Lung (tissue), 17 donors: ENCODE measurements at places on chromosomes 4 and X. TPM values are rescaled to one million over a fixed set of nuclear protein-coding genes. Genes with fewer than 3 reads are reported as not detected.

The CXXC4 gene
- 2.1 TPM for total RNA-seq

DNA sequence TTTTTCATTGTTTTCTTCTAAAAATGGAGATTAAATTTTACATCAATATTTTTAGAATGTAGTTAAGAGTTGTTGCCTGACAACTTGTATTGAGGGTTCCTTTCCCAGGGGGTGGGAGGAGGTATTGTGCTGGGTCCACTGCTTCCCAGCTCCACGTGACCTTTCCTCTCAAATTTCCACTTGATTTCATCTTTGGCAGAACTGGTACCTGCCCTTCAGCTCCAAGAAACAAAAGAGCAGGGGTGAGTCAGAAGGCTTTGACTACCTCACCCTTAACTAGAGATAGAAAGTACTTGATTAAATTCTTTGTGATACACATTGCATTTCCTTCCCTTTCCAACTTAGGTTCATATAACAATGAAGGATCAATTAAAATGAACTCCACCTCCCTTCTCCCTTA, 19.7 kb downstream of the TRIM2 start:
- peak overlapping the region; percentile 95 for H3K27ac ChIP-seq
- no peaks in the 10 kb centered on the region for H3K36me3 ChIP-seq
- no peaks in the 10 kb centered on the region for H3K27me3 ChIP-seq
- H3K4me3 ChIP-seq, result no peak overlapping the region

The MAML3 gene
- total RNA-seq, result 16.4 TPM

DNA sequence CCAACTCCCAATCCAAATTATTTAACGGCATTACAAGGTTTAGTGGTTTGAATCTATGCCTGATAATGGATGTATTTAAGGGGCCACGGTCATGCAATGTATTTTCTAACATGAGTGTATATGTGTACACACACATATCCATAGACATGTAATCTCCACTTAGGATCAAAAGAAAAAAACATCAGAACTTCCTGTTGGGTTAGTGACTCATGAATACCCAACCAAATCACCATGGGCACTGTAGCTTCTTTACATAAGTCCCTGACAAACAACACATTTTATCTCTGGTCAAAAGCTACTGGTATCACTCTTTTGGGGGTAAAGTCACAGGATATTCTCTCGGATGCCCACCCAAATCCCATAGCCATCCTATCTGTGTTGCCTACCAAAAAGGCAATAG, 36.5 kb upstream of the TFDP3 start:
- peaks cover 6% of the 10 kb centered on the region for H3K27me3 ChIP-seq
- no peak overlapping the region for H3K4me3 ChIP-seq
- no peaks in the 10 kb centered on the region for H3K36me3 ChIP-seq

The SHROOM4 gene
- total RNA-seq, result 28.0 TPM

- H3K27me3 ChIP-seq, result no peaks in the 10 kb centered on the region
- H3K27ac ChIP-seq, result no peak overlapping the region
- no peaks in the 10 kb centered on the region for H3K4me1 ChIP-seq
- no peaks in the 10 kb centered on the region for H3K36me3 ChIP-seq
Observed at GRCh38 chrX:124736553-124737270, 390.3 kb downstream of the SH2D1A start.

- no peak overlapping the region for H3K27ac ChIP-seq
- no peaks in the 10 kb centered on the region for H3K27me3 ChIP-seq
- DNase-seq, result no peak
- no peaks in the 10 kb centered on the region for H3K36me3 ChIP-seq
Observed at GRCh38 chr4:64625438-64625837, 216.2 kb upstream of the TECRL start.

- no peak overlapping the region for H3K27ac ChIP-seq
- no peaks in the 10 kb centered on the region for H3K36me3 ChIP-seq
- DNase-seq, result no peak
Observed at GRCh38 chrX:34341258-34341657, 209.1 kb upstream of the FAM47A start.

DNA sequence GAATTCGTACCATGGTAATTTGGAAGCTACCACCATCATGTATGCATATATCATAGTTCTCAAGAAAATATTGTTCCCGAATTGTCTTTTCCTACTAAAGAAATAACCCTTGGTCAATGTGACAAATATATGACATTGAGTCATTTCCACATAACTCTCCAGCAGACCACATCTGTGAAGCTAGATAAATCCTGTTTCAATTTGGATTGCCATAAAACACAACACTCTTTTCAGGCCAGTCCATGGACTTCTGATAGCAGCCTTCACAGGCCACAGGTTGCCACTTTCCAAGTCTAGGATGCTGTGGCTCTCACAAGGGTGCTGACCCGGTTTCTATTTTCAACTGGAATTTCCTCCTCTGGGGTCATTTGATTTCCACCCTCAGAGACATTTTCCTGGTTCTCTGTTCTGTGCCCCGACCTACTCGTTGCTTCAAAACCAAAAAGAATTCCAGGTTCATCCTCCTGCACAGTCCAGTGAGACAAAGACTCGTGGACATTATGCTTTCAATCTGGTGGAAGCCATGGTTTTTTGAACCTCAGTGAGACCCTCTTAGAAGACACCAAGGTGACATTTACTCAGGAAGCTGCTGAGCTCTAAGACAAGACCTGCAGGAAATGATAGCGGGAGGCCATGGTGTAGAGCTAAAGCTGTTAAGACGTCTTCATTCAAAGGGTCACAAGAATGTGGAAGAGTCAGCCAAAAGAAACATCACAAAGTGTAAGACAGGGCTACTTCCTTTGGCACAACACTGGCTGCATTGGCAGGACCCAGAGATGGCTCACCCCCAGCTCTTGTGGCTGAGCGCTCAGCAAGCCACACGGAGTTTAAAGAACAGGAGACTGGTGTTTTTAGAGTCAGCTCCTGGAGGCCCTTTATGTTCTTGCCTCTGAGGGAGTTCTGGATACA, 119.8 kb downstream of the AMELX start:
- H3K27me3 ChIP-seq, result peaks cover 18% of the 10 kb centered on the region
- H3K4me1 ChIP-seq, result peaks cover 2% of the 10 kb centered on the region
- H3K27ac ChIP-seq, result no peak overlapping the region
- DNase-seq, result no peak

The SMS gene
- 55.9 TPM for total RNA-seq

DNA sequence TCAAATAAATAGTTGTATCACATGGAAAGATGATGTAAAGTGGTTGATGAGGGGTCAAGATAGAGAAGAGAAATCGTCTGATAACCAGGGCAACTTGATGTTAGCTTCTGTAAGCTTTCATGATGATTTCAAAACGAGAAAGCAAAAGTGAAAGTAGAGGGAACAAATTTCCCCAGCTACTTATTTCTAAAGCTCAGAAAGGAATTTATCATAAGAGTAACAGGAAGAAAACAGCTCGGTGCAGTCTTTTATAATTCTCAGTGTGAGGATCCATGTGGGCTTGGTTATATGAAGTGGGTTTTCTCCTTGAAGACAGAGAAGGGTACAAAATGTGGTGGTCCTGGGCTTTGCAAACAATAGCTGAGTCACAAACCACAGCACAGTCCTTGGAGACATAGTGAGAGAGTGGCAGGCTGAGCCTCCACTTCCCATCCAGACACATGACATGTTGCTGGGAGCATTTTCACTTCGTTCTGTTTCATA, 32.1 kb upstream of the GLRA2 start:
- DNase-seq, result peak; percentile 63
- no peaks in the 10 kb centered on the region for H3K27me3 ChIP-seq
- peak overlapping the region; percentile 26 for H3K27ac ChIP-seq
- no peak overlapping the region for H3K4me3 ChIP-seq
- H3K36me3 ChIP-seq, result no peaks in the 10 kb centered on the region
- H3K4me1 ChIP-seq, result no peaks in the 10 kb centered on the region

DNA sequence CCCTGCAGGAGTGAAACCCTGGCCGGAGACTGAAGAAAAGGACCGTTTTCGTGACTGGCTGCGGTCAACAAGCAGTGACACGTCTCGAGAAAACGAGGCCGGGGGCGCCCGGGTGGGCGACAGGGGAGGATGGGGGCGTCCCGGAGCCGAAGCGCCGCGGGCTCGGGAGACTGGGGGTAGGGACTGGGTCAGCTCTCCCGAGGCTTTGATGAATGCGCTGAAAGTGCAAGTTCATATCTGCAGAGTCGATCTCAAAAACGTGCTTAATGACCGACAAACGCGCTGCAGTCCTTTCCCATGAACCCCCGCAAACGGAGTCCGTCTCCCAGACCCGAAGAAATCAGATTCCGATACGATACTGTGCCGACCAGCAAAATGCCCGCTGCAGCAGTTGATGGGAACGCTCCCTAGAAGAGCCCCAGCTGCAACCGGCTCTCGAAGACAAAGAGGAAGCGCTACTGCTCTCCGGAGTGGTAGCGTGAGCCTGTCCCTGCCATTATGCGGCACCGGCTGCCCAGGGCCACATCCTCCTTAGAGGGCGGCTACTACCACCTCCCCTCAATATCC, 806 bp upstream of the CD99L2 start:
- no peaks in the 10 kb centered on the region for H3K27me3 ChIP-seq
- peak; percentile 50 for DNase-seq
- H3K4me1 ChIP-seq, result no peaks in the 10 kb centered on the region
- peak overlapping the region; percentile 49 for H3K4me3 ChIP-seq

DNA sequence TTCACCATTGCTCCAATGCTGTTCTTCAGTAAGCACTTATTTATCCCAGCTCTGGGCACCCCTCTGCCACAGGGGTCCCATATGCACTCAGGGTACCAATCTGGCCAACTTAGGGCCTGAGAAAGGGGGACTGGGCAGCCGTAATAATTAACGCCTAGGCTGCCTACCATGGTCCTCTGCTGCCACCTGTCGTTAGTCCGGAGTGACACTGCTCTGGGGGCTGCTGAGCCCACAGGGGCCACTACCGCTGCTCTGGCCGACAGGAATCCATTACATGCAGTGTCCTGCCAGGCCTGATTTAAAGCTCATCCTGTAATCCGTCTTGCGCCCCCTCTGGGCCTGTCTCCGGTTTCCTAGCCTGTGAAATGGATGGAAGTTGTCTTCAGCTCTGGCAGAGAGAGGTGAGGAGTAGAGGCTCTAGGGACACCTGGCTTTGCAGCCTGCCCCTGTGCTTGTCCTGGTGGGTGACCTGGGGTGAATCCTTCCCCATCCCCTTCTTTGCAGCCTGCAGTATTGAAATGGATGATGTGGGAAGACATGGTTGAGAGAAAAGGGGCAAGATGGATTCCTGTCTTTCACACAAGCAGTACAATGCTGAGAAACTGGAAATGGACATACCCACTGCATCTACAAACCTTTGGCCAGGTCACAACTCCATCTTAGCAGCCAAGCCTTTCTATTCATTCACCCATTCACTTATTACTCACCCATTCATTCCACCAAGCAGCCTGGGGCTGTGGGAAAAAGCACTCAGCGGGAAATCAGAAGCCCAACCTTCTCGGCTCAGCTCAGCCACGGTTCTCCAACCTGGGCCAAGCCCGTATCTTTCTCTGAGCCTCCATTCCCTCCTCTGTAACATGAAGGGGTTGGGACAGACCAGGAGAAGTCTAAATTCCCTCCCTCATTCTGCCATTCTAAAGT, 116.3 kb upstream of the NALF2 start:
- H3K36me3 ChIP-seq, result no peaks in the 10 kb centered on the region
- H3K27me3 ChIP-seq, result peaks cover 9% of the 10 kb centered on the region

GRCh38 chrX:39653691-39654090, 444.1 kb downstream of the BCOR start:
- H3K27me3 ChIP-seq, result no peaks in the 10 kb centered on the region
- H3K4me3 ChIP-seq, result no peak overlapping the region

DNA sequence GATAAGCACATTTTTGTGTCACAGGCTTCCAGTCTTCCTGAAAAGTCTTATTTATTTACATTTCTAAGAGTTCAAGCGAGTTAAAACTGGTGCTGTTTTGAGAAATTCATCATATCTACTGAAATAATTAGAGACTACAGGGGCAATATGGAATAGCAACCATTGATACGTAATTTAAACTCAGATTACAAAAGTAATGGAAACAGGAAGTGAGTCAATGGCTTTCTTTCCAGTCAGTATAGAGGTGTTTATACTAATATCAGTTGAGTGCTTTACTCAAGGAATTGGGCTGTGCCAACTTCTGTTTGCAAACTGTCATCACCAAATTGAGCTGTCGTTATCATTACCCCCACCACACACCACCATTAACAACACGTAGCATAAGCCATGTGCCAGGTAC, 222.7 kb downstream of the COL25A1 start:
- no peak overlapping the region for H3K4me3 ChIP-seq
- H3K36me3 ChIP-seq, result no peaks in the 10 kb centered on the region
- no peaks in the 10 kb centered on the region for H3K27me3 ChIP-seq
- H3K4me1 ChIP-seq, result peaks cover 12% of the 10 kb centered on the region
- DNase-seq, result no peak
- H3K27ac ChIP-seq, result no peak overlapping the region

The FRG2 gene
- total RNA-seq, result not detected

The GLRA2 gene
- total RNA-seq, result 0.60 TPM

DNA sequence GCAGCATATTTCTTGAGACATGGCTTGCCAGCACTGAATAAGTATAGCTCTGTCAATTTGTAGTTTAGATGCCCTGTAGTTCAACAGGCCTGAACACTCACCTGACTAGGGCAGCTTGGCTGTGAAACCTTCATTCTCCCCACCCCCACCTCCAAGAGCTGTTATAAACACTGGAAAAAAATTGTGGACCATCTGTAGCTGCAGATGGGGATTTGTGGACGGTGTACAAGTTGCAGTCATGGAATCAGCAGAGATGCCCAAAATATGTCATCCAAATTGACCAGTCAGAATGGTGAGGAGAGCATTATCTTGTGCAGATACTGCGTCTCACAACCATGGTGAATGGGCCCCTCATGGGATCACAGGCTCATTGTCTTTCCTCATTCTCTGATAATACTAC, 76.2 kb upstream of the PAQR3 start:
- no peak overlapping the region for H3K4me3 ChIP-seq
- no peaks in the 10 kb centered on the region for H3K27me3 ChIP-seq
- no peak overlapping the region for H3K27ac ChIP-seq
- H3K36me3 ChIP-seq, result no peaks in the 10 kb centered on the region
- H3K4me1 ChIP-seq, result no peaks in the 10 kb centered on the region

GRCh38 chr4:149223659-149224058, 592.0 kb downstream of the IQCM start:
- H3K27me3 ChIP-seq, result no peaks in the 10 kb centered on the region
- no peaks in the 10 kb centered on the region for H3K36me3 ChIP-seq
- no peak overlapping the region for H3K27ac ChIP-seq
- H3K4me3 ChIP-seq, result no peak overlapping the region
- no peak for DNase-seq

DNA sequence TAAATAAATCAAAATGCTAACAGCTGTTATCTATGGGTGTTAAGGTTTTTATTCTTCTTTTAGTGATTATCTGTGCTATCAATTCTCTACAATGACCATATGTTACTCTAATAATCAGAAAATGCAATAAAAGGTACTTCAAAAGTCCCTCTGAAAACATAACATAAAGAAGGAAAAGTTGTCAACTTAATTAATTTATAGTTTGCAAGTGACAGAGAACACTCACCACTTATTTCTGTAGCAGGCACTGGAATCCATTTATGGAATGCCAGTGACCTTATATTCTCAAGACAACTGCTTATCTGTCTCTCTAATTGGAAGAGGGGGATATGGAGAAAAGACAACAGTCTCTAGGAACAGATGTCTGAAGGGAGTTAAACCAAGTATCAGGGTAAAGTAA, 25.6 kb upstream of the PLS3 start:
- no peak for DNase-seq
- no peak overlapping the region for H3K27ac ChIP-seq
- no peaks in the 10 kb centered on the region for H3K27me3 ChIP-seq
- H3K4me3 ChIP-seq, result no peak overlapping the region
- H3K36me3 ChIP-seq, result no peaks in the 10 kb centered on the region

- no peak overlapping the region for H3K27ac ChIP-seq
- peak; percentile 65 for DNase-seq
- no peaks in the 10 kb centered on the region for H3K27me3 ChIP-seq
- H3K4me3 ChIP-seq, result no peak overlapping the region
Observed at GRCh38 chr4:69823481-69824186, 36.3 kb downstream of the SULT1E1 start.

The PPEF2 gene
- not detected for total RNA-seq

- H3K27ac ChIP-seq, result no peak overlapping the region
- DNase-seq, result no peak
- no peaks in the 10 kb centered on the region for H3K4me1 ChIP-seq
- no peaks in the 10 kb centered on the region for H3K27me3 ChIP-seq
- H3K4me3 ChIP-seq, result no peak overlapping the region
Observed at GRCh38 chr4:138611721-138612120, 369.6 kb upstream of the SLC7A11 start.
